ENCODE measurements at places on chromosomes 11 and 22.

- no peak for DNase-seq
Measured at GRCh38 chr11:106249617-106250239, 172.3 kb downstream of the AASDHPPT start.

- peak; percentile 30 for DNase-seq
Measured at GRCh38 chr11:124070915-124071622, 29.9 kb upstream of the OR10G7 start.

- DNase-seq, result no peak
Measured at GRCh38 chr22:42016111-42016510, 17.5 kb downstream of the WBP2NL start.

DNA sequence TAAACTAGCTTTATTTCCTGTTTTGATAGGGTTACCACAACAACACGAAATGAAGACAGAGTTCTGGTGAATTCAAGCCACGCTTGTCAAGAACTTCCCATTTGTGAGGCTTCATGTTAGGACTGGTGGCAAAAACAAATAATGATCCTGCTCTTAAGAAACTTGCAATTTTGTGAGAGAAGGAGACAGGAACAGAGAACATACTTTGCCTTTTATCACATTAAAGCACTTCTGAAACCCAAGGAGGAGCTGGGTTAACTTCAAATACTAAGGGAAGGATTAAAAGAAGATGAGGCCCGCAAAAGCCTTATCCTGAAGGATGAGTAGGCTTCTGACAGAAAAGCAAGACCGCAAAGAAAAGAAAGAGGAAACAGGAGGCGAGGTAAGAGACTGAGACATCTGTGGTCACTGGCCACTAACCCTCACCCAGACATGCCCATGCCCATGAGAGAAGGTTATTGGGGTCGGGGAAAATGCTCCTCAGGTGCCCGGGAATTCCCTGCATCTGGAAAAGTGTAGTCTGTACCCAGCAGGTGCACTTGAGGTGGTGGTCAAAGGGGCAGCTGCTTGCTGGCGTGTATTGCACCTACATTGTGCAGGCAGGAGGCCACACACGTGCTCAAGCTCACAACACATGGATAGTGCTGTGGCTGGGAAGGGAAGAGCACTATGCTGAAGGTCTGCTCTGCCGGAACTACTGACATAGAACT, 50.5 kb downstream of the MAPK1 start:
- DNase-seq, result peak; percentile 72

- no peak for DNase-seq
Measured at GRCh38 chr11:68140496-68141245, 19.5 kb upstream of the CHKA start.

DNA sequence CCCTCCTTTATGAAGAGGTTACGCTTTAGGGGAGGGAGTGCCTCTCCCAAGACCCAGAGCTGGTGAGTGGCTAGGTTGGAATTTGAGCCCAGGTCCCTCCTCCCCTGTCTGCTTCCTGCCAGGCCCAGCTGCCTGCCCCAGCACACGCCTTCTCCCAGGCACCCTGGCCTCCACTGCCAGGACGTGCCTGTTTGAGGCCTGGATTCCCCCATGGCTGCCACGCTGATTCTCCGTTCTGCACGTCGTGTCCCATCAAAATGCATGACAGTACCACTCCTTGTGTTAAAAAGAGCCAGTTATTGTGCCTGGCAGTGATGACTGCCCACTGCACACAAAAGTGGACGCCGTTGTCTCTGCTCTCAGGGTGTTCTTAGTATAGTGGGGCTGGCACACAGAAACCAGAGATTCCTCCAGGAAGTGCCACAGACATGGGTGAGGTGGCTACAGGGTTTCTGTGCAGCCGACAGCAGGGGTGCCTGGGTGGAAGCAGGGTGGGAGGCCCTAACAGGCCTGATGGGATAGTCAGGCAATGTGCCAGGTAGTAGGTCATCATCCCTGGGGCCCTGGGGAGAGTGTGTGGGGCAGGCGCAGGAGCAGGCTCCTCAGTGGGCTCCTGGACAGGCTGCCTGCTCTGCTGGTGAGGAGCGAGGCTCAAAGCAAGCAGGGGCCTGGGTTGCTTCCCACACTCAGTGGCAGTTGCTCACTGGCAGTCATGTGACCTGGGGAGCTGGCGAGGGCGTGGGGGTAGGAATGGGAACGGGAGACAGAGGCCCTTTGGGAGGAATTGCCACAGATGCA, 24.2 kb downstream of the MED15 start:
- no peak for DNase-seq

DNA sequence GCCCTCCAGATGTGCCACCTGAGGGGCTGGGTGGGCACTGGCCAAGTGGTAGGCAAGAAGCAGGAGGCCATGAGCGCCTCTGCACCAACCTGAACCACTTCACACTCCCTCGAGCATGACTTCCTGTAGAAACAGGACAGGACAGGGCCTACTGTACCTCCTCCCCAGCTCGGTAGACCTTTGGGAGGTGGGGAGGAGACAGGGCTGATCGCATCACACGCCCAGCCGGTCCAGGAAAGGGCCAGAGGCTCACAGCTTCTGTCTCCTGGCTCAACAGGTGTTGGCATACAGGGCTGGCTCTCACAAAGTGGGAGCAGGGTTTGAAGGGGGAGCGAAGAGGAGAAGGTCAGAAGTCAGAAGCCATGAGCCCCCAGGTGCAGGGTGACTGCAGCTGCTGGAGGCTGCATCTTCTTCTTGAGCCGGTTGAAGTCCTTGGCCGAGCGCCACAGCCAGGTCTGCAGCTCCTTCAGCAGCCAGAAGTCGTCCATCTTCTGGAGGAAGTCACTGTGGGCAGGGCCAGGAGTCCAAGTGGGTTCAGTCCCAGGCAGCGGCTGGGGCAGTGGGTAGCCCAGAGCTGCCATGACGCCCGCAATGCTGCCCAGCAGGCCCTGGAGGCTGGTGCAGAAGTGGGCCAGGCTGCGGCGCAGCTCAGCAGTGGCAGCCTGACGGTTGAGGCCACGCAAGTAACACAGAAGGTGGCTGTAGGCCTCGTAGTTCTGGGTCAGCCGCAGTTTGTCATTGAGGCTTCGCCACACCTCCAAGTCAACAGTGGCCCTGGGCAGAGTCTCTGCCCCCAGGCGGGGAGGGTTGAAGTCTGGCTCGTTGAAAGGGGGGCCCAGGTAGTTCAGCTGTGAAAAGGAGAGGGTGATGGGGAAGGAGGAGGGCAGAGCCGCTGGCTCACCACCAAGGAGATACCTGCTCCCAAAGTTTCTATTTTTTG, 8.3 kb downstream of the CLCF1 start:
- DNase-seq, result no peak

GRCh38 chr11:65744026-65744698, 23.6 kb upstream of the RNASEH2C start:
- DNase-seq, result no peak

- DNase-seq, result no peak
Measured at GRCh38 chr11:37411289-37411688, 813.3 kb upstream of the RAG2 start.

GRCh38 chr11:46731545-46731944, 12.5 kb downstream of the F2 start:
- DNase-seq, result no peak

- DNase-seq, result no peak
Measured at GRCh38 chr11:70327717-70328116, 57.2 kb downstream of the PPFIA1 start.

- no peak for DNase-seq
Measured at GRCh38 chr11:1153105-1153950, 4.4 kb upstream of the MUC5AC start.

DNA sequence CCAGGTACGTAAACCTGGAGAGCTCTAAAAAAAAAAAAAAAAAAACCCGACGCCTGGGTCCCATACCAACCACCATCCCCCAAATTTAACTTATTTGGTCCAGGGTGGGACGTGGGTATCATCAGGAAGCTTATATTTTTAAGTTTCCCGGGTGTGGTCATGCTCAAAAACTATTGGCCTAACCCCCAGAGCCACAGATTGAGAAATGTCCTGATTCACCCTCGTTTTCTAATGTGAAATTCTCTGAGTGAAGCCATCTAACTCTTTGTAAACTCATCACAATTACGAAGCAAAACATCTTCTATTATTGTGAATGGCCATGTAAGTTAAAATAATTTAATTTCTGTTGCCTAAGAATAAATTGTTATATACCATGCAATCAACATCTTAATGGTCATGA, 29.6 kb downstream of the PAK1 start:
- no peak for DNase-seq

DNA sequence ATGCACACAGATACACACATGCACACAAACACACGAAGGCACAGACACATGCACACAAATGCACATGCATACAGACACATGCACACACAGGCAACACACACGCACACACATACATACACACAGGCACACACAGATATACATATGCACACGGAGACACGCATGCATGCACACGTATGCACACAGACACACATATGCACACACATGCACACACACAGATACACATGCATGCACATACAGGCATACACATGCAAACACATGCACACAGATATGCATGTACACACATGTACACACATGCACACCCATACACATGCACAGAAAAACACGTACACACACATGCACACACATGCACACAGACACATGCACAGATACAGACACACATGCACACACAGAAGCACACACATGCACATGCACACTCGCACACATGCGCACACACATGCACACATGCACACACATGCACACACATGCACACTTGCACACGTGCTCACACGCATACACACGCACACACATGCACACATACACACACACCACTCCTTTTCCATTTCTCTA, 70.8 kb upstream of the ALDH3B2 start:
- DNase-seq, result no peak

DNA sequence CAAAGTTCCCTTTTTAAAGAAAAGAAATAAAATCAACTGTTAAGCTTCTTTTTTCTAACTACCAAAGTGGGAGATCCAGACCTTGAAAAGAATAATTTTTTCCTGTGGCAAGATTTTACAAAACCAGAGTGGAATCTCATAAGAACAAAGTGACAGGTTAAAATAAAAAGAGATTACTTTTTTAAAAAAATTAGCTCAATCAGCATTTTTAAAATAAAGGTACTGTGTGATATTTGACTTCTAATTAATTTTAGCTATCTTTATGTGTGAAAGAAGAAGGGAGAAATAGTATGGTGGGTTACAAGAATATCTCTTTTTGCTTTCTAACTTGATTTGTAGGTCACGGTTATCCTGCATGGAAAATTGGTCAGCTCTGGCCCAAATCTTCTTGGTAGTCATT, 92.8 kb upstream of the ALKBH3 start:
- no peak for DNase-seq

GRCh38 chr11:127238321-127238720, 237.8 kb upstream of the KIRREL3 start:
- no peak for DNase-seq

- DNase-seq, result no peak
Measured at GRCh38 chr11:111557425-111558111, 17.0 kb downstream of the LAYN start.

DNA sequence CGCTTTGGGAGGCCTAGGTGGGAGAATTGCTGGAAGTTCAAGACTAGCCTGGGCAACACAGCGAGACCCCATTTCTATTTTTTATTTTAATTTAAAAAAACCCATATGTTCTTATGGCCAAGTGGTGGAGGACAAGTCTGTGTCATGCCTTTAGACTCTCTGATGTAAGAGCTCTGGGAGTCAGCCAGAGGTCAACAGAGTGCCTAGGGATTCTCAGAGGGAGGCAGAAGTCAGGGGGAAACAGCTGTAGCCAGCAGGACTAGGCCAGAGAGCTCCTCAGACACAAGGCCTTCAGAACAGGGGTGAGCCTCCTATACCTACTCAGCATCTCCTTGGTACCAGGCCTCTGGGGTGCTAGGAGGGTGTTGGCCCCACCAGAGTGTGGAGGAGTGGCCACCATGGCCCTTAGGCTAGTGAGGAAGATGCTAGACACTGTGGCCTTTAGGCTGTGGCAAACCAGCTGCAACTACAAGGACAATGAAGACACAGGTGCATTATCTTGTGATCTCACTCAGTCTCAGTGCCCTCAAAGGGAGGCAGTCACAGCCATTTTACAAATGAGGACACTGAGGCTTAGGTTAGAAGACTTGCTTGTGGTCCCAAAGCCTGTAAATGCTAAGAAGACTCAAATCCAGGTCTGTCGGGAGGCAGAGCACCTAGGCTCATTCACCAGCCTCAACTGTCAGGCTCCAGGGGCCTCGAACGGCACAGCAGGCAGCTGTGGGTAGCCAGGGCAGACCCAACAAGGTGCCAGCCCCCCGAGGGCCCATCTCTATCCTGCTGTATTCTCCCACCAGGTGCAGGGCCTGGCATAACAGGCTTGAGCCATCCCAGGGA, 5.0 kb downstream of the ZP1 start:
- no peak for DNase-seq

- DNase-seq, result no peak
Measured at GRCh38 chr22:32237906-32238305, 17.2 kb downstream of the SLC5A4 start.

GRCh38 chr11:11396301-11397035, 43.4 kb upstream of the CSNK2A3 start:
- DNase-seq, result no peak

GRCh38 chr11:74815966-74816365, 67.3 kb downstream of the RNF169 start:
- DNase-seq, result no peak

- peak; percentile 75 for DNase-seq
Measured at GRCh38 chr22:42895087-42895486, 38.0 kb upstream of the ARFGAP3 start.

GRCh38 chr11:101738452-101738851, 154.6 kb upstream of the TRPC6 start:
- no peak for DNase-seq

GRCh38 chr22:32985899-32986765, 72.0 kb downstream of the SYN3 start:
- peak; percentile 65 for DNase-seq

DNA sequence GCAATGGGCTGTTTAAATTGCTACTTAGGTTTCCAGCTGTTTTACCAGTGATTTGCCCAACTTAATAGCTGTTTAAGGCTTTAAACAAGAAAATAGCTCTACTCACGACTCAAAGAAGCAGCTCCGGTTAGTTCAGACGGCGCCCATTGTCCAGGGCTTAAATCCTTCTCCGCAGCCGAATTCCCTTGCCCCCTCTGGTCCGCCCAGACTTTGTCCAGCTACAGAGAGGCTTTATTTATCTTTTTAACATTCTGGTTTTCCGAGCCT, 20.9 kb upstream of the SCUBE1 start:
- DNase-seq, result no peak

DNA sequence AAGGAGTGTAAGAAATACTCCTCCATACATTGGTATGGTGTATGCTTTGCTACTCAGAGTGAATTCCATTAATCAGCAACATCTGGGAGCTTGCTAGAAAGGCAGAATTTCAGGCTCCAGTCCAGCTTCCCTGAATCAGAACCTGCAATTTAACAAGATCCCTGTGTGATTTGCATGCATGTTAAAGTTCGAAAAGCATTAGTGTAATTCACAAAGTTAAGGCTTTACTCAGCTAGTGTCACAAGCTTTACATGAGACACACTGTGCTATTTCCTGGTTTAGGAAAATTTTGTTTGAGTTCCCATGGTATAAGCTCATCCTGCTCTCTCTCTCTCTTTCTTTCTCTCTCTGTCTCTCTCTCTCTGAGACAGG, 37.0 kb upstream of the HEPHL1 start:
- no peak for DNase-seq

- no peak for DNase-seq
Measured at GRCh38 chr11:46615756-46616155, 1.3 kb downstream of the HARBI1 start.

Measured in GDM1 (cell line).